ENCODE measurements at places on chromosomes 6 and 20.

DNA sequence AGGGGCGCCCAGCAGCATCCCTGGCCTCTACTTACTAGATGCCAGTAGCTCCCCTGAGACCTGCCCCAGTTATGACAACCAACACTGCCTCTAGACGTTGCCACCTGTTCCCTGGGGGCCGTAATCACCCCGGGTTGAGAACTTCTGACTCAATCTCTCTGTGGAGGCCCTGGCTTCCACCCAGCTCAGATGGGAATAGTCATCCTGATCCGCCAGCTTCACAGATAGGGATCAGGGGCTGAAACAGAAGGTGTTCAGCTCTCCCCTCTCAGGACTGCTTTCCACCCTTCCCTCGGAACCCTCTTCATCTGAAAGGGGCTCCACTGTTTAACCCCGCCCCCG lies 3.3 kb downstream of the CAPN11 start:
- DNase-seq: no peak

DNA sequence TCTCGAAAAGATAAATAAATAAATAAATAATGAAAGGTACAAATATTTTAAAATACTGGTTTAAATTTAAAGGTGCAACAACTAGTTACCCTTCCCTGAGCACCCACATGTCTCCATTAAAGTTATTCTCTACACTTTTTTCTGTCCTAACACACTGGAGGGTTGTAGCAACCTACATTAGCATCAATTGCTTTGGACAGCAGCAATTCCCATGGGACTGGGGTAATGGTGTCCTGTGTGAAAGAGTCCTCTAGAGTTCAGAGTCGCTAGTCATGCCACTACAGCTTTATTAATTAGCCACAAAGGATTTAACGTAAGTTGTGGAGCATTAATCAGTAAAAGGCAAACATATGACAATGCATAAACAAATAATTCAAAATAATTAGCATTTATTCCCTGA lies 14.1 kb upstream of the CD24 start:
- DNase-seq: no peak

- no peak for DNase-seq
These were observed 425.3 kb upstream of the SLC35B3 start for GRCh38 chr6:8860671-8861070.

DNA sequence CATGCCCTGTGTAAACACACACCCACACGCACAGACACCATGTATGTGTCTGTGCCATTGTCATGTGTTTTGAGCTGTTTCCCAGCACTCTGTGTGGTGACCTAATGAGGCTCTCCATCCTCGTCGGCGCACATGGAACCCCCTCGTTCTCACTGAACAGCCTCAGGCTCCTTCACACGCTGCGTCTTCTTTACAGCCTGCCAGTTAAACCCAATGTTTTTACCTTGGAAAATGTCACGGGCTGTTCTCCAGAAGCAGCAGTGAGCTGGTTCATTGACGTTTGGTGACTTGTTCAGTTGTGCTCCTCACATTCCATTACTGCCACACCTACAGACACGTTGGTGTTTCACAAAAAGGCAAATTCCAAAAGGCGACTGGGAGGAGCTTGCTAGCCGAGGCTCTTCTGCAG lies 201.0 kb upstream of the FOXQ1 start:
- DNase-seq: no peak

- no peak for DNase-seq
These were observed 63.7 kb downstream of the HIVEP2 start for GRCh38 chr6:142881290-142881689.

GRCh38 chr20:47487175-47487917 lies 14.3 kb upstream of the NCOA3 start:
- peak; percentile 17 for DNase-seq

DNA sequence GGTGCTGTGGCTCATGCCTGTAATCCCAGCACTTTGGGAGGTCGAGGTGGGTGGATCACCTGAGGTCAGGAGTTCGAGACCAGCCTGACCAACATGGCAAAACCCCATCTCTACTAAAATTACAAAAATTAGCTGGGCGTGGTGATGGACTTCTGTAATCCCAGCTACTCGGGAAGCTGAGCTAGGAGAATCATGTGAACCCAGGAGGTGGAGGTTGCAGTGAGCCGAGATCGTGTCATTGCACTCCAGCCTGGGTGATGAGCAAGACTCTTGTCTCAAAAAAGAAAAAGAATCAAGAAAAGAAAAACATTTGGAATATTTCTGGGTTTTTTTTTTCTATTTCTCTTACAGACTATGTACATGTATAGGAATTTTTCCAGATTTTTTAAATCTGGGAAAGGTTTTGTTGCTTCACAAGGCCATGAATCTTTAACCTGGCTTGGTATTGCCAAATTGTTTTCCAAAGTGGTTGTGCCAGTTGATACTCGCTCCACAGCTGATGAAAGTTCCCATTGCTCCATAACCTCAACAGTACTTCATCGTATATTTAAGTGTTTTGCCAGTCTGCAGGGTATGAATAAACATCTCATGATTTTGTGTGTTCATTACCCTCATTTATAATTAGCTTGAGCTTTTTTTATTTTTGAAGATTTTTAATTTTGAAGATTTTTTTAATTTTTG lies 33.5 kb downstream of the RNF217 start:
- DNase-seq: no peak

DNA sequence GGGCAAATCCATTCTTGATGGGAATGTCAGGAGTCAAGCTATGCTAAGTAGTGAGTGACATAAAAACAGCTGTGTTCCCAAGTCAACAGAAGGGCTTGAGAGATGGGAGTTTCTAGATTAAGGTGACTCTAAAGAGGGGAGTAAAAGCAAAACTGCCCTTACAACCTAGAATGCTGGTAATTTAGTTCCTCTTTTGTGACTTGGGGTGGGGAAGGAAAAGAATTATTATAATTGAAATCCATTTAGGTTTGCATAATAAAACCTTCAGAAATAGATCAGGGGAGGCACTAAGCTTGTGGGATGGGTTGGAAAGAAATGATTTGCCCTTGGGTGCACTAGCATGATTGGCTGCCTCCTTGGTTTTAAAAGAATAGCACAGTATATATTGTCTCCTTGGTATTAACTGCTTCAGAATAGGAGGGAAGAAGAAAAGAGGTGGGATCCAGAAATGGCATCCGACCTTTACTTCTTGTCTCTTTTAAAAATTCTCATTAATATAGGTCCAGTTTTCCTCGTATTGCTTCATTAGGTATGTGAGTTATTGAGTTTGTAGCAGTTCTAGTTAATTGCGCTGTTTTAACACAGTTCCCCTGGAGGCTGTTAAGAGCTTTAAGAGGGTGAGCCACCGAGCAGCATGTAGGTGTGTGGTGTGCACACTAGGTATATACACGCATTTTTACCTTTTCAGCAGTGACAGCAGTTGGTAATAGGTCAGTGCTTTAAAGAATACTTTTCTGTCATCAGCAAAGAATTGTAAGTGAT lies 95.3 kb upstream of the VSTM2L start:
- no peak for DNase-seq

DNA sequence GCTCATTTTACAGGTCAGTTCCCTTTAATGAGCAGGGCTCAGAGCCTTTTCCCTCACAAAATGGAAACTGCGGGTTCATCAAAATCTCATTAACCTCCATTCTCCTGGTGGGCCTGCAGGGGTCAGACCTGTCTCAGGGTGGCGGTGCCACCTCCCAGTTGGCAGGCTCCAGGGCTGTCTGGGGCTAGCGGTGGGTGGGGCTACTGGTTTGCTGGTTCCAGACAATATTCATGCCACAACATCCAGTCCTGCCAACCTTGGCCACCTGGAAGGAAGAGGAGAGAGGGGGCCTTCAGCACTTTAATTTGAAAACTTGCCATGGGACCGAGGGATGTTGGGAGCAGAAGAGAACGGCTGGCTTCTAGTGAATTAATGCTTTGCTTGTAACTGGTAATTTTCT lies 41.9 kb upstream of the CTNNBL1 start:
- DNase-seq: no peak

DNA sequence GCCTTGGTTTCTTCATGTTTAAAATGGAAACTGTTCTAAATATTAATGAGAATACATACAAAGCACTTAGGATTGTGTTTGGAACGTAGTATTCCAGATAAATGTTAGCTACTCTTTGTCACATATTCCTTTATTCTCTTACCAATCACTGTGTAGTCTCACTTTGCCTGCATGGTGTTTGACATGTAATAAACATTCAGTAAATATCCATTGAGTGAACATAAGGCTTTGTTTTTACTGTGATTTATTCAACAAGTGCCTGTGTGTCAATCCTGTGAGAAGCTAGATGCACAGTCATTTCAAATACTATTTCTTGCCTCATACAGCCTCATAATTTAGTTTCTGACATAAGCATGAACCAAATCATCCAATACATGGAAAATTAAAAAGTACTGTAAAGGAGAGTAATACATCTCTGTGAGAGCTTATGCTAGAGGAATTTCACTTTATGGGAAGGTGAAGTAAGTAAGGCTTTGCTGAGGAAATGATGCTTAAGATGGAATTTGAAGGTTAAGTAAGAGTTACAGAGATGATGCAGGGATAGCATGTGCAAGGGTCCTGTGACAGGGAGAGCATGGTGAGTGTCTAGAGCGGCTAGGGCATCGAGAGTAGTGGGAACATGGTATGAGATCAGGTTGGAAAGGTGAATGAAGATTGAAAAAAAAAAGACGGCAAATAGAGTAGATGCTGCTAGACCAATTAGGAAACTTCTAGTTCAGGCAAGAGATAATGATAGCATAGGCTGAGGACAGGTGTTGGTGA lies 14.7 kb downstream of the PM20D2 start:
- DNase-seq: no peak

GRCh38 chr6:37877373-37878149 lies 58.0 kb downstream of the ZFAND3 start:
- no peak for DNase-seq

DNA sequence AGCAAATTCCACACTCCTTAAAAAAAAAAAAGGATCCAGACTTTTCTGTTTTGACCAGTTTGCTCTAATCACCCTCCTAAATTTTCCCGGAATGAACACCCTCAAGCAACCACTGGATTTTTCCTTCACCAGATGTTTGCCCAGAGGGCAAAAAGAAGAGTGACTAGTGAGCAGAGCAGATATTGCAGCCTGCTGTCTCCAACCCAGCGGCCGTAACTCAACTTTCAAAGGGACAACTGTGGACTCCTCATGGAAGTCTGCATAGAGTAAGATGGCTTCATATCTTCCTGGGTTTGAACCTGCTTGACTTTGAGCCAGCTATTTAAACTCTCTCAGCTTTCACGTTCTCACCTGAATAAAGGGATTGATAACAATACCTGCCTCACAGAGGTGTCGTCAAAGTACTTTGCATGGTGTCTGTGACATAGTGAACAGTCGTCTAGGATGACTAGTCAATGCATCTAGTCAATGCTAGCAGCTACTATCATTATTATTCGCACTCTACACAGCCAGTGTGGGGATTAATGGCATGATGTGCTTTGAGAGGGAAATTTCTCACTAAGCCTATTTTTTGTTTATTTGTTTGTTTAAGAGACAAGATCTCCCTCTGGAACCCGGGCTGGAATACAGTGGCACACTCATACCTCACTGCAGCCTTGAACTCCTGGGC lies 92.2 kb upstream of the HIVEP1 start:
- DNase-seq: no peak

DNA sequence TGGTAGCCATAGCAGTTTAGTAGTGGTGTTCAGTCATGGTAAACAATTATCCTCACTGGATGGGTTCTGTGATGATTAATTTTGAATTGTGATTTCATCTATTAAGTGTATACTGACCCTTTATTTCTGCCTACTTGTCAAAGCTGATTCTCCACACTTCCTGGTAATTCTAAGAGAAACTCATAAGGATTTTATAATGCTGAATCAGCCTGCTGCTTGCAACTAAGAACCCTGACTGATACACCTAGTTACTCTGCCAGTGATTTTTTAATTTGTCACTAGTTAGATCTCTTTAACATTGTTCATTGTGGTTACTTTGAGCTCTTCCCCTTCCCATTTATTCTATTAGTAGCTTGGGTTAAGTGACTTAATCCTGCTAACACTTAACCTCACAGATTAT lies 8.6 kb downstream of the CDC40 start:
- no peak for DNase-seq

- DNase-seq: no peak
These were observed 1.2 kb downstream of the ABHD12 start for GRCh38 chr20:25389401-25389857.

DNA sequence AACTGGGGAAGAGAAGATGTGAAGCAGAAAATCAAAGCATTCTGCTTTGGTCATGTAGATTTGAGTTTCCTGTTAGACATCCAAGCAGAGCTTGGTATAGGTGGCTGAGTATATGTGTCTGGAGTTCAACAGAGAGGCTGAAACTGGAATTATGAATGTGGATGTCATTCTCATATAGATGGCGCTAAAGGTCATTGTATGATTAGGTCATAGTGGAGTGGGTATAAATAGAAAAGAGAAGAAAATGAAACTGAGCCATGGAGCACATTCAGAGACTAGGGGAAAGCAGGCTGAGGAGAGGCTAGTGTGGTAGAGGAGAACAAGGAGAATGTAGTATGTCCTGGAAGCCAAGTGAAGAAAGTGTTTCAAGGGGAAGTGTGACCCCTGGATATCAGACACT lies 295.6 kb upstream of the PLN start:
- no peak for DNase-seq

GRCh38 chr20:5780846-5781217 lies 30.6 kb downstream of the SHLD1 start:
- DNase-seq: no peak

- DNase-seq: no peak
These were observed 672.9 kb downstream of the HACE1 start for GRCh38 chr6:104186831-104187230.

- no peak for DNase-seq
These were observed 44.4 kb upstream of the LOC128125822 start for GRCh38 chr6:63527658-63528514.

All from activated naive CD4-positive, alpha-beta T cell (primary cell).